ENCODE measurements at places on chromosomes 7 and 10.

GRCh38 chr10:12416344-12417050, 67.2 kb downstream of the CAMK1D start:
- DNase-seq, result no peak

DNA sequence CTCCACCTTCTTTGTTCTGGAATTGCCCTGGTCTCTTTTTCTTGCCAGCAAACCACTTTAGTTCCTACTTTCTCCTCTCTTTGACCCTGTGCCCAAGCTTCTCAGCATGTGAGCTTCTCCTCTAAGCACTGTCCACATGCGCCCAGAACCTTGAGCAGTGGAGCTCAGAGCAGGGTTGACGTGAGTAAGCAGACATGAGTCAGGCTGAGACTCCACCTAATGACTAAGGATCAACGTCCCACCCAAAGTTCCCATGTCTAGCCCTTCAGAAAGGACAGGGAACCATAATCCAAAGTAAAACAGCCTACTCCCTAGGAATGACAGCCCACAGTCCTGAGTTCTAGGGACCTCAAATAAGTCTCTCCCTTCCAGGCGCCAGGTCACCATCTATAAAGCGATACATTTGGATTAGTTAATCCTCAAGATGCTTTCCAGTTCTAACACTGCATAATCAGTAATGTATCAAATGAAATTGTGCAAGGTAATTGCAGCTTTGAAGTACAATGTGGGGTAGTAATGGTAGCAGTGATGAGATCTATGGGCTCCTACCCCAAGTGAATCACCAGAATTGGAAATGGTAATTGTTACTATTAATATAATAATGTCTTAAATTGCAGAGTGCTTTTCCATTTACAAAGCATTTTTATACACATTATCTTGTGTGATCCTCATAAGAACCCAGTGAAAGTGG, 44.5 kb downstream of the KCNMA1 start:
- DNase-seq, result no peak

DNA sequence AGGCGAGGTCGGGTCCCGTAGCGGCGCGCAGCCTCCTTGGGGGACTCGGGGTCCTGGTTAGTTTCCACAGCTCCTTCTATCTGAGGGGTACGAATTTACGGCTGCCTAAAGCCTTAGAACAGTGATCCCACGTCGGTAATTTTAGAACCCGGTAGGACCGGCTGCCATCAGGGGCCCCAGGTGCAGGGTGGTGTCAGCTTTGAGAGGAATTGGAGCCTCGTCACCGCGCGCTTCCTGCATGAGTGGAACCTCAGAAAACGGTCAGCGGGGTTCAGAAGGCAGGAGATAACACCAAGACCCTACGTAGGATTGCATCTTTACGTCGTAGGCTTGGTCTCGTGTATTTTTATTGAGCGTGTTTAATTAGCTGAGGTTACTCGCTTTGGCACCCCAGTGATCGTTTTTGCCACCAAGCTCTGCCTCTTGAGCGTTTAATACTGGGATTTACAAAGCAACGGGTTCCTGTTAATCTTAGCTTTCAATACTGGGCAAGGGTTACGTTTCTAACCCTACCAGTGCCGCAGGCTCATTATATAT, 443 bp downstream of the RNF32 start:
- DNase-seq, result peak; percentile 32

- no peak for DNase-seq
These were observed 68.4 kb downstream of the HACD1 start for GRCh38 chr10:17548770-17549169.

DNA sequence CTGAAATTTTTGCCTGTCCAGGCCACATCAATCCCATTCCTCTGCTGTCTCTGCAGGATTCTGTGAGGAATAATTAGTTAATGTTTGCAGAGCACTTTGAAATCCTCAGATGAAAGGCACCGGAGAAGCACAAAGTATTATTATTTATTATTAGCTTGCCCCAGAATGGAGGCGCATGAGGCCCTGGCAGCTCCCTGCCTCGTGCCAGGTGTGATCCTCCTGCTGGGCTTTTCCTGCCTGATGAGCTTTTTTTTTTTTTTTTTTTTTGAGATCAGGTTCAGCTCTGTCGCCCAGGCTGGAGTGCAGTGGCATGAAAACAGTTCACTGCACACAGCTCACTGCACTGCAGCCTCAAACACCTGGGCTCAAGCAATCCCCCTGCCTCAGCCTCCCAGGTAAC, 65.2 kb downstream of the TCF7L2 start:
- DNase-seq, result no peak

DNA sequence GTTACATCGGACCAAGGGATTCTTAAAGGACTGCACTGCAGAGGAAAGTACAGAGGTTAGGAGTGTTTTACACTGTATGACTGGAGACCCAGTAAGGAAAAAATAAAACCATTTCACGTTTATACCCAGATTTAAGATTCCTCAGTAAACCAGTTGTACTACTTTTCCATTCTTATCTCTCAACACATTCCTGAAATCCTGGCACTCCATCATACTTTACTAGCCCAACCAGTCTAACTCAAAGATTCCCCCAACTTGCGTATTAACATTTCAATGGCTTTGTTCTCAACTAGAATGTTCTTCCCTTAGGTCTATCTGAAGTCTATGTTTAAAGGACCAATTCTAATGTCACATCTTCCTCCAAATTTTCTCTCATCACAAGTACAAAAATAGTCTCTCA, 8.0 kb downstream of the CCDC186 start:
- no peak for DNase-seq

DNA sequence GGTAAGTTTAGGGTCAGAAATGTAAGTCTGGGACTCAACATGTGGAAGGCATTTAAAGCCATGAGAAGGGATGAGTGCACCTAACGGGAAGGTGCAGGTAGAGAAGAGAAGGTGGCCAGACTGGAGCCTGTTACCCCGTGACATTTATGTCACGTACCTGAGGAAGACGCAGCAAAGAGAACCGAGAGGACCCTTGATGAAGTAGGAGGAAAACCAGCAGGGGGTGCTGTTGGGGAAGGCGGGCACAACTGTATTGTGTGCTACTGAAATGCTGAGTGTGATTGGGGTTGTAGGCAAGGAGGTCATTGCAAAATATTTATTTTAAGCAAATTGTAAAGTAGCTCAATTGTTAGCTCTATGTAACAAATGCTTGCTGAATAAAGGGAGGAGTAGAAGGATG, 338.2 kb upstream of the PRKCQ start:
- peak; percentile 38 for DNase-seq

GRCh38 chr7:120472892-120473291, 199.9 kb downstream of the KCND2 start:
- DNase-seq, result no peak

DNA sequence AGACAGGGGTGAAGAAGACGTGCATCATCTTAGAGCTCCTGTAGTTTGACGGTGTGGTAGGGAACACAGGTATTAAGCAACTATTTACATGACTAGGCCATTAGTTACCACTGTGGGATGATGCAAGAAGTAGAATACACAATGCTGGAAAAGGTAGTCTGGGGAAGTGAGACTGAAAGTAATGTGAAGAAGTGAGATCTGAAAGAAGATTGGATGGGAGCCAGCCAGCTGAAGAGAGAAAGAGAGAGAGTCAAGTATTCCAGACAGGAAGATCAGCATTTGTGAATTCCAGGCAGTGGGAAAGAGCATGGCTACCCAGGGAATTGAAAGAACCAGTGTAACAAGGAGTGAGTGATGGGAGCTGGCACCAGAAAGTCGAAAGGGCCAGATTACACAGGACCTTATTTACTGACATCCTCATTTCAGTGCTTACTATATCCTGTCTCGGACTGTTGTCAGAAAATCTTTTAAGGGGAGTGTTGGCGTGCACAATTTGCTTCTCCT, 4.0 kb upstream of the CFAP58 start:
- no peak for DNase-seq

GRCh38 chr10:23015021-23015707, 80.2 kb upstream of the MSRB2 start:
- DNase-seq, result no peak

DNA sequence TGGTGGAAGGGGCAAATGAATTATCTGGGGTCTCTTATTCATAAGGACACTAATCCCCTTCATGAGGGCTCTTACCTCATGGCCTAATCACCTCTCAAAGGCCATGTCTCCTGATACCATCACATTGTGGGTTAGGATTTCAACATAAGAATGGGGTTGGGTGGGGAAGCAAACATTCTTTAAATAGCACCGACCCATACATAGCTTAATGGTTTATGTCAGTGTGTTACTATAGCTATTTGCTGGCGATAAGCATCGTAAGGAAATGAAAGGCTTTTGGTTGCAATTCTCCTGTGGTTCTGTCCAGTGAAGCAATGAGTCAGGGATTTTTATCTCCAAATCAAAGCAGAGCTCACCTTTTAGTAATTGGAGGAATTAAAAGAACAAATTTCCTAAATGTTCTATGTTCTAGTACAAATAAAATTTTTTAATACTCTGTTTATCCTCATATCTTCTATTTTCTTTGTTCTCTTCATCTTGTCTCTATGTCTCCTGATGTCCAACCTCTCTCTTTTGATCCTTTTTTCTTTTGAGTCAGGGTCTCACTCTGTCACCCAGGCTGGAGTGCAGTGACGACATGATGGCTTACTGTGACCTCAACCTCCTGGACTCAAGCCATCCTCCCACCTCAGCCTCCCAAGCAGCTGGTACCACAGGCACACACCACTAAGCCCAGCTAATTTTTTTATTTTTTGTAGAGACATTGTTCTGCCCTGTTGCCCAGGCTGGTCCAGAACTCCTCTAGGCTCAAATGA, 57.0 kb upstream of the GLCCI1 start:
- no peak for DNase-seq

GRCh38 chr7:112260911-112261310, 54.4 kb downstream of the ZNF277 start:
- DNase-seq, result no peak

DNA sequence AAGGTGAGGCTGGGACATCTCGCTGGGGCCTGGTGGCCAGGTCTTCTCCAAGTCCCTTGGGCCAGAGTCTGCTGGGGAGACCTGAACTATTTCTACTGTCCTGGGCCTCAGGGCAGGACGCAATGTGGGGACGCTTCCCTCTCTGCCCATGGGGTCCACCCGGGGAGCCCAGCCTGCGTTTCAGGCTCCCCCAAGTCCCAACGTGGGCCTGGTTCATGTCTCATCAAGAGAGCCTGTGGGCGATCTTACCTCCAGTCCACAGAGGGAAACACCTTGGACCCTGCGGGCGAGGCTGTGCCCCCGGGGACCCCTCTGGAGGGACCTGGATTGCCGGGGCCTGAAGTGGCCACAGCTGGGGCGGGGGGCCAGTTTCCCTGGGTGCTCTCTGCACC, 91.7 kb downstream of the DNAJB6 start:
- DNase-seq, result no peak

DNA sequence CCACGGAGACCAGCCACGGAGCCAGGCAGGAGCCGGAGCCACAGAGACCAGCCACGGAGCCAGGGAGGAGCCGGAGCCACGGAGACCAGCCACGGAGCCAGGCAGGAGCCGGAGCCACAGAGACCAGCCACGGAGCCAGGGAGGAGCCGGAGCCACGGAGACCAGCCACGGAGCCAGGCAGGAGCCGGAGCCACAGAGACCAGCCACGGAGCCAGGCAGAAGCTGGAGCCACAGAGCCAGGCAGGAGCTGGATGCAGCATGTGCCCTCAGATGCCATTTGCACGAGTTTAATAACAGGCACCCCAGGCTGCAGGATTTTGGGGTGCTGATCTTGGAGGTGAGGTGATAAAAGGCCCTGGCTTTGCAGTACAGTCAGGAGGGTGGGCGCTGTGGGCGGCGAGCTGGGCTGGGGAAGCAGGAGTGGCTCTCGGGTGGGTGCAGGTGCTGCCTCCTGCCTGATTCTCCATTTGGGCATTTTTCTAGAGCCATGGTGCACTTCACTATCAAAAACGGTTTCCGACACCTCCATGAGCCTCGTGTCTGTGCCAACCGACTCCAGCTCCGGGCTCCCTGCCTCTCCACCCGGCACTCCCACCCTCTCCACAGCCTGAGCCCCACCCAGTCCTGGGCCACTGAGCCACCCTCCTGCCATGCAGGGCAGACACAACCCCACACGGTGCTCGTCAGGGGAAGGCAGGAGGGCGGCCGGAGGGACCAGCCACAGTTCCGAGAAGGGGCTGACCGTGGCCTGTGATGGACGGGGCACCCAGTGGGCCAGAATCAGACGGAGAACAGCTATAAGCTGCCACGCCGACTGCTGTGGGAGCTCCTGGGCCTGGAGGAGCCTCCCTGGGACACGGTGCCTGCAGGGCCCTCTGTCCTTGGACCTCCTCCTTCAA, 40.8 kb upstream of the NKX6-2 start:
- no peak for DNase-seq

DNA sequence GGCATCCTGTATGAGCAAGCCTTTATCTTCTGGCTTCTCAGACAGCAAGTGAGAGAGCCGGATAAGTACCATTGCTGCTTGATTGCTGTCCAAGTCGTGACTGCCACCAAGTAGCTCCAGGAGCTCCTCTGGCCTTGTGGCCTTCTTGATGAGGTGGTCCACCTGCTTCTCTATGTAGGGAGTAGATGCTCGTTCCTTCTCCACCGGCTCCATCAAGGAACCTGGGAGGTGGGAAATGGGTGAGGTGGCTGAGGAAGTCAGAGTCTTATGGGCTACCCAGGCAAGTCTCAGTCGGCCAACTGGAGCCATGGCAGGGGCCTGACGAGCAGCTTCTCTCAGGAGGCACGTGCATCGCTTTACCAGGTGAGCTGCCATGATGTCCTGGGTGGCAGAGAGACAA, 2.6 kb downstream of the TBRG4 start:
- DNase-seq, result no peak

GRCh38 chr7:50531401-50531911, 33.7 kb downstream of the DDC start:
- no peak for DNase-seq

DNA sequence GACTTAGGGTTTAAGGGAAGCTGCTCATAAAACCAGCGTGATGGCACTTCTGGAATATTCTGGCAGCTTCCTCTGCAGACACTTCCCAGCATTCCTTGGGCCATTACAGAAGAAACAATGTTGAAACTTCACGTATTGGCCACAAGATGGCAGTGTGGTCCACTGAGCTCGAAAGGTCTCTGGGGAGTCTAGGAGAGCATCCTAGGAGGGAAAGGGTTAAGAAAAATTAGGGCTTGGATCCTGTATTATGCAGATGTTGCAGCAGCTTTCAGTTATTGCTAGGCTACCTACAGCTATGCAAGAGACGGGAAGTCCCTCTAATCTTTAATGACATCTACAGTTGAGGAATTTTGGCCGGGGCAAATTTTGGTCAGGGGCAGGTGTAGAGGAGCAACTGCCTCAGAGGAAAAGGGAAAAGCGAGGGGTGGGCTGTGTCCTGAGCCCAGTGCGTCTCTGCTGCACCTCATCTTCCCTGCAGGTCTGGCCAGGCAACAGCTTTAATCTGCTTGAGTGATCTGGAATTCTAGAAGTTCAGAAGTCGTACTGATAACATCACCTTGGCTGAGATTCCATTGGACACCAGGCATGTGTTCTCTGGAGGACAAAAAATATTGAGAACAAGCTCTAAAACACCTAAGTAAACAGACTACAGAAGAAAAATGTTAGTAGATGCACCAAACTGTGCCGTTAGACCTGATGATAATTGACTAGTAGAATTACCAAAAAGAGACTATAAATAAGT, 220.8 kb upstream of the PRSS58 start:
- no peak for DNase-seq

DNA sequence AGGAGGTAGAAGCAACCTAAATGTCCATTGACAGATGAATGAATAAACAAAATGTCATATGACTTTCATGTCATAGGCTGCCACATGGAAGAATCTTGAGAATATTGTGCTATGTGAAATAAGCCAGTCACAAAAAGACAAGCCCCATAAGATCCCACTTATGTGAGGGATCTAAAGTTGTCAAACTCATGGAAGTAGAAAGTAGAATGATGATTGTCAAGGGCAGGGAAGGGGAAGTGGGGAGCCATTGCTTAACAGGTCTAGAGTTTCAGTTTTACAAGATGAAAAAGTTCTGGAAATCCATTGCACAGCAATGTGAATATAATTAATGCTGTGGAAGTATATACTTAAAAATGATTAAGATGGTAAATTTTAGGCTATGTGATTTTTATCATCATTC, 229.3 kb upstream of the KMT2E start:
- DNase-seq, result no peak

All from effector memory CD4-positive, alpha-beta T cell (primary cell).